Activated CD4-positive, alpha-beta T cell treated with anti-CD3 and anti-CD28 coated beads for 36 hours (primary cell): ENCODE measurements at places on chromosomes 13 and 19.
A peak's percentile ranks its signal among the peaks of the same experiment; 100 is the strongest.

- DNase-seq = no peak
These were observed 509.5 kb downstream of the GPC6 start for GRCh38 chr13:93736081-93736480.

GRCh38 chr19:49189259-49189658 is 31.7 kb downstream of the TRPM4 start:
- no peak for DNase-seq

- no peak for DNase-seq
These were observed 663.8 kb upstream of the MIR17HG start for GRCh38 chr13:90683711-90684131.

DNA sequence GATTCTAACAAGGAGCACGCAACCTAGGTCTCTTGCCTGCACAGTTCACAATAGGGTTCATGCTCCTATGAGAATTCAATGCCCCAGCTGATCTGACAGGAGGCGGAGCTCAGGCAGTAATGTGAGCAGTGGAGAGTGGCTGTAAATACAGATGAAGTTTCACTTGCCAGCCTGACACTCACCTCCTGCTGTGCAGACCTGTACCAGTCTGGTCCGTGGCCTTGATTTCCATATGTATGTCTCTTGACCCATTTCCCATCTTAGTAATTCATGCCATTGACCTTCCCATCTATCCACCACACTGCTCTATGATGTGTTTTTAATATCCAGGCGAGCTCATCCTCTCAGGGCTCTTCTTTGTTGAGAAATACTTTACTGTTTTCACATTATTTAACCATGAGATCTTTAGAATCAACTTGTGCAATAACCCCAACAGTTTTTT is 95.2 kb downstream of the LRCH1 start:
- peak; percentile 35 for DNase-seq

- DNase-seq = no peak
These were observed 1405.1 kb downstream of the PCDH9 start for GRCh38 chr13:65825039-65825438.

DNA sequence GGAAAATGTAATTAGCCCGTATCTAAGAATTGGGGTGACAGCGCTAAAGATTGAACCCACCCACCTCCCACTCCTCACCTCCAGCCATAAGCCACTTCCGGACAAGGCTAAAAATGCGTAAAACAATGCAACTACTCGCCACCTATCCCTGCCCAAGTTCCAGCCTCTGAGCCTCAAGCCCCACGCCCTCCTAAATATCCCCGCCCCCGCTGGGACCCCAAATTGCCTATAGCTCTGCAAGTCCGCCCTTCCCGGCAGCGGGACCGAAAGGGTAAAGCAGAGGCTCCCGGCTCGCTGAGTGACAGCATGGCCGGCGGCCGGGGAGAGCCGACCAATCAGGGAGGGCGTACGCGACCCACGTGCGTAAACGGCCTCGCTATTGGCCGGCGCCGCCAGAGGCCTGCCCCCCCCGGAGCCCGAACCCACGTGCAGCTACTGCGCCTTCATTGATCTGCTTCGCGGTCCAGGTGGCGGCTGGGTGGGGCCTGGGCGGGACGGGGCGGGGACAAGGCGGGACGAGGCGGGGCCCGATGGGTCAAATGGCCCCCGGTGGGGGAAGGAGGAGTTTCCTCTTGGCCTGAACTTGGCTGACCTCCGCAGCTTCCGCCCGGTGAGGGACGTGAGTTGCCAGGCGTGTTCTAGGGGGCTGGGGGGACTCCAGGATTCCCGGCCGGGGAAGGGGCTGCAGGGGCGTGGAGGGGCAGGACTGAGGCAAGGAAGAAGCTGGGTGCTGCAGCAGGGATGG is at the start of gene TLE6:
TLE6 (plus strand) TSS at position 564 of the 745 bp plus-strand sequence. CDS start 670 bp downstream, outside the sequence.
- DNase-seq = peak; percentile 98

- DNase-seq = no peak
These were observed 55.0 kb downstream of the MRPL57 start for GRCh38 chr13:21231426-21231940.

DNA sequence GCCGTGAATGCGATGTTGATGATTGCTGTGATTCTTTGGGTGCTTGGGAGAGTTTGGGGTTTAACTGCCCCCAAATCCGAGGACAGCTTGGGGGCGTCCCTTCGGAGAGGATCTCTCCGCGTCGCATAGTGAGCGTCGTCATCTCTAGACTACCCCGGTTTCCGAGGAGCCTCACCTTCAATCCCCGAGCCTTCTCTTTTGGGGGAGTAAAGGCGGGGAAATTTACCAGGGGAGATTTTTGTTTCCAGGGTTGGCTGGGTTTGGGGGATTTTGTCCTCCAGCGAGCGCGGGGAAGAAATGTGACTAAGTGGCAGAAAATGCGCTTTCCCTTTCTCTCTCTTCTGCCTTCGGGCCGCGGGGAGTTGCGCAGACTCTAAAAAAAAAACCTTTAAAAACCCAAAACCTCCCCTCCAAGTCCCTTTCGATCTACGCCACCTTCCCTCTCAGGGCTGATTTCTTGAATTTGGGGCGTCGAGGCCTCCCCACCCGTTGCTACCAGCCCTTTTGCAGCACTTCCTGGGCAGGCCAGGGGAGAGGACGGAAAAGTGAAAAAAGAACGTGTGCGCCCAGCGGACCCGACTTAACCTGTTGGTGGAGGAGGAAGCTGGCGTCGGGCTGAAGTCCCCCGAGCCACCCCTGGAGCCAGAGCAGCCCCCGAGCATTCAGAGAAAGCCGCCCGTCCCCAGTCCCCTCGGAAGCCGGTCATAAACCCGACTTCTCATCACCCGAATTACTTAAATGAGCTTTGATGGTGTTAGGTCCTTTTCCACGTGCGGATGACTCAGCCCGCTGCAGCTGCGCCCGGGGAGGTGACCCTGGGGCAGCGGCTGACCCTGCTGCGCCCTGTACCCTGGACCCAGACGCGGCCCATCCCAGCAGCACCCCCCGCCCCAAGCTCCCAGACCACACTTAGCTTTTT is 17.7 kb downstream of the NFIX start:
- DNase-seq = peak; percentile 67

DNA sequence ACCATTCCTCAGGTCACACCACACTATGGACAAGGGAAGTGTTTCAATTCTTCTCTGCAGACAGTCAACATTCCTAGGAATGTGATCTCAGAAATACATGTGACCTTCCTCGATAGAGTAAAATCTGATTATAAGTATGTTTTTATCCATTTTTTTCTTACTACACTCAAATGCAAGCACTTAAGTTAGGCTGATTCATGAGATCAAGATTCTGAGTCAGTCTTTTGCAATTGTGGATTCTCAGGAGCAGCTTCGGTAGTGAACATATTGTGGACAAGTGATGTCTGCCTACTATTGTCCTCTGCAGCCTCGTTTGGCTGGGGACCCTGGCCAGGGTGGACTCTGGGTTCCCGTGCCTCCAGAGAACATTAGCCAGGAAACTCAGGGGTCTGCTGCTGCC is 3.2 kb downstream of the SERPINE3 start:
- no peak for DNase-seq

DNA sequence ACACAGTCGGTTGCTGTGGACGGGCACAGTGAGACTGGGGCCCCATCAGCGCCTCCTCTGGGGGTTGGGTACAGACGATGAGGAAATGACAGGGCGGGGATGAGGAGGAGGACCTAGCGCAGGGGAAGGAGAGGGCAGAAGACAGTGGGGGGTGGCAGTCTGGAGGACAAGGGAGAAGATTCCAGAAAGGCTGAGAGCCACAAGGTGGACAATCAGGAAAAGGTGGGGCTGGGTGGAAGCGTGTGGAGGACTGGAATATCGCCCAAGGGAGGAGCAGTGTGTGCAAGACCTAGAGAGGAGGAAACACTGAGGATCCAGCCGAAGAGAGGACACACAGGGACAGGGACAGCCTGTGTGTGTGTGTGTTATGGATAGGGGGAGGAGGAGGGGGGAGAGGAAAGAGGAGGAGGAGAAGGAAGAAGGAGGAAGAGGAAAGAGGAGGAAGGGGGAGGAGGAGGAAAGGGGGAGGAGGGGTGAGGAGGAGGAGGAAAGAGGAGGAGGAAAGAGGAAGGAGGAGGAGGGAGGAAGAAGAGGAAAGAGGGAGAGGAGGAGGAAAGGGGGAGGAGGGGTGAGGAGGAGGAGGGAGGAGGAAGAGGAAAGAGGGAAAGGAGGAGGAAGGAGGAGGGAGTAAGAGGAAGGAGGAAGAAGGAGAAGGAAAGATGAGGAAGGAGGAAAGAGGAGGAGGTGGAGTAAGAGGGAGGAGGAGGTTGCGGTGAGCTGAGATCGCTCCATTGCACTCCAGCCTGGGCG is 15.8 kb upstream of the GARIN5A start:
- peak; percentile 64 for DNase-seq

GRCh38 chr19:42244347-42245220 is 2.2 kb upstream of the GSK3A start:
- DNase-seq = peak; percentile 96

GRCh38 chr19:1873524-1874473 is 10.4 kb upstream of the KLF16 start:
- no peak for DNase-seq

GRCh38 chr19:54502518-54503048 is at the start of gene LAIR2:
LAIR2 (plus strand) TSS chr19:54502831; CDS start chr19:54502919, 88 bp downstream.
- DNase-seq = peak; percentile 49

- no peak for DNase-seq
These were observed 254.1 kb upstream of the RXFP2 start for GRCh38 chr13:31485183-31485582.

- no peak for DNase-seq
These were observed 8.0 kb downstream of the CLEC4M start for GRCh38 chr19:7771072-7771471.

DNA sequence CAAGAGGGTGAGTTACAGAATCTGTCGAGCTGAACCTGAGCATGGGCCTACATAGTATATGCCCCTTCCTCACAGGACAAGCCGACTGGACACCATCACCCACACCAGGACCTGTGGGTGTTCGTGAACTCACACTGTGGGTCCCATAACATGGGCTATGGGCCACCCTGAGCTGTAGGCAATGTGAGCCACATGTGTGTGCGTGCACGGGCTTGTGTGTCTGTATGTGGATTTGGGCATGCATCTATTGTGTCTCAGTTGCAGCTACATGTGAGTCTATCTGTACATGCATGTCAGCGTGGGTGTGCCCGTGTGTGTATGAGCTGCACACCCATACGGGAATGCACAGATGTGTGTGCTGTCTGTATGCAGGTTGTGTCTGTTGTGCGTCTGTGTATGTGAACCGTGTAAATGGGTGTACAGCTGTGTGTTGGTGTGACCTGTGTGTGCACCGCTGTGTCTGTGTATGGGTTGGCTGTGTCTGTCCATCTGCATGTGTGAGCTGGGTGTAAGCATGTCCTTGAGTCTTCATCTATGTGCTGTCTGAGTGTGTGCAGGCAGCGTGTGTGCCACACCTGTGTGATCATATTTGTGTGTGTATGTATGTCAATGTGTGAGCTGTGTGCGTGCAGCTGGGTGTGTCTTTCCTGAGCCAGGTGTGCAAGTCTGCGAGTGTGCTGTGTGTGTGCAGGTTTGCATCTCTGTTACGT is 1.7 kb downstream of the NOTCH3 start:
- DNase-seq = no peak
